Breast epithelium (tissue), 4 donors: ENCODE measurements at places on chromosomes 2 and 18.

DNA sequence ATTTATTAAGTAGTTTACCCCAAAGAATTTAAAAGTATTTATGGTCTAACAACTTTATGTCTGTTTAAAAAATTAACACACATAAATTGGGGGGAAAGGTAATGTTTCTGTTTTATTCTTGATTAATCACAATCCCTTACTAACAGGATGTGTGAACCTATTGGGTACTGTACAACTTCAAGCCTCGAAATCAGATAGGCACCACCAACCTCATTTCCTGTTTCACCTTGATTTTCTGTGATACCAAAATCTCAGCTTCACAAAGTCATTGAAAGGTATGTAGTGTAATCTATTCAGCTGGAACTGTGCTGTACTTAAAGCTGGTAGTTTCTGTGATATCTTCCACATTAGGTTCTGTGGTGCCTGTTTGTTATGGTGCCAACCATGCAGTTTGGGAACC is 4.0 kb downstream of the RNMT start:
- no peak for DNase-seq

DNA sequence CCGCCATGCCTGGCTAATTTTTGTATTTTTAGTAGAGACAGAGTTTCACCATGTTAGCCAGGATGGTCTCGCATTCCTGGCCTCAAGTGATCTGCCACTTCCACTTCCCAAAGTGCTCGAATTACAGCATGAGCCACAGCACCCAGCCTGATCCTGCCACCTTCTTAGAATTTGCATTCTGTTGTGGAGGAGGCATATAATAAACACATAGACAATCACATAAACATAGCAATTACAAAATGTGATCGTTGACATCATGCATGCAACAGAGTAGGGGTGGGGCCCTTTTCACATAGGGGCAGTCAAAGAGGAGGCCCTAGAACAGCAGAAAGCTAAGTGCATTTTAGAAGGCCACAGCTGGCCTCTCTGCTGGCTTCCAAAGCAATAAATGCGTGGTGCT is 39.9 kb upstream of the TSPYL6 start:
- DNase-seq: no peak

- DNase-seq: peak; percentile 5
Measured at GRCh38 chr2:240643093-240643810, 18.0 kb downstream of the GPR35 start.

- DNase-seq: no peak
Measured at GRCh38 chr2:70479816-70480215, 73.8 kb downstream of the TGFA start.

DNA sequence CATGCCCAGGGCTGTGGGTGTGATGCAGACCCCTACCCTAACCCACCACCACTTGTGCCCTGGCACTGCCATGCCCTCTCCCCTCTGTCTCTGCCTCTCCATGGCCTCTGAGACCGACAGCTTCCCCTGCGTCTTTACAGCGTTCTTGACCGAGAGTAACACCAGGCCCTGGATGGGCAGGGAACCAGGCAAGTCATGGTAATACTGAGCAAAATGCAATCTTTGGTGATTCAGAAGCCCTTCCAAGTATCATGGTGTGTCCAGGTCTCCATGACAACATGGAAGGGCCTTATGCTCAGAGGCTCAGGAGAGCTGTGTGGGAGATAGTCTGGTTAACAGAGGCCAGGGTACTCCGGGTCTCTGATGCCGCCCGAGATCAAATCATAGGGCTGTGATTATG is 176.1 kb downstream of the KLHL29 start:
- DNase-seq: no peak

- DNase-seq: peak; percentile 52
Measured at GRCh38 chr18:77000527-77000926, 132.1 kb downstream of the MBP start.

- no peak for DNase-seq
Measured at GRCh38 chr2:132489150-132489549, 72.5 kb downstream of the GPR39 start.

DNA sequence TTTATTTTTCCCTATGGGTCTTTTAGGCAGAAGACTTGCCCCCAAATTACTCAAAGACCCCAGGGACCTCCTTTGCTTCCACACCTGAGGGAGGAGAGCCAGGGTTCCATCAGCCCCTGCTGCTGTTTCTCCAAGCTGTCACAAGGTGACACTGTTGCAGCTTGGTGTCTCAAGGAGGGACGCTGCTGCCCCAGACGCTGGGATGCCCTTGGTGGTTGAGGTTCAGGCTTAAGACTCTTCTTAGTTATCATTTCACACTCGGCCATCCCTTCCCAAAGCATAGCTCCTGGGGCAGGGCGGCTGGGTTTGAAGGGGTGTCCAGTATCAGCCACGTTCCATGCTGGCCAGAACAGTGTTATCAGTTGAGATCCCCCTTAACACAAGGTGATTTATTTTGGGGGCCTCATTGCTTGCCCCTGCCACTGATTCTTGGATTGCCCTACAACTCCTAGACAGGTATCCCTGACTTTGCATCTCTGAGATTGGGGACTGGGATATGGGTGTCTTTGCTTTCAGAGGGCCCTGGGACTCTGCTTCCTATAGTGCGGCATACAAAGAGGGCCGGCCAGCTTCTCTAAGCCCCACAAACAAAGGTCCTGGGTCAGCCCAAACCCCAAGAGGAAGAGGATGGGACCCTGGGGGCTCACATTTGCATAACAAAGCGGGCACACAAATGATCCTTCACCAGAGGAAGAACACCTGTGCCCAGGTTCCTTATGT is 22.7 kb downstream of the GPR55 start:
- DNase-seq: no peak
